ENCODE measurements at places on chromosomes 2 and 18.

DNA sequence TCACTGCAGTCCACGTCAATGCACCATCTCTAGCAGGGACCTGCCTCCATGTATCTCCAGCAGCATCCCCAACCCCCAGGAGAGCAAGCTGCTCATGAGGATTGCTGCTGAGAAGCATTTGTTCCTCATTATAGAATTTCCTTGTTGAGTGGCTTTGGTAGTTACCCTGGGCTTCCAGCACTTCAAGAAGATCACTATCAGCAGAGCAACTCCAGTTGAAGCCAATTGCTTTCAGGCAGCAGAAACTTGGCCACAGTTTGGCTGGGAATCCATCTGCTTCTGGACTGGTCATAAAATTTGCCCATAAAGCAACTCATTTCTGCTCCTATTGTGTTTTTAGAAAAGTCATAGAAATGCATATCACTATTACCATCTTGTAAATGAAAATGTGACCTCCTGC lies 17.4 kb downstream of the TRPM8 start:
- DNase-seq, result no peak

GRCh38 chr2:215971671-215972070 lies 41.7 kb downstream of the MREG start:
- no peak for DNase-seq

- DNase-seq, result peak; percentile 7
These were observed 30.9 kb upstream of the COL5A2 start for GRCh38 chr2:189210250-189211087.

DNA sequence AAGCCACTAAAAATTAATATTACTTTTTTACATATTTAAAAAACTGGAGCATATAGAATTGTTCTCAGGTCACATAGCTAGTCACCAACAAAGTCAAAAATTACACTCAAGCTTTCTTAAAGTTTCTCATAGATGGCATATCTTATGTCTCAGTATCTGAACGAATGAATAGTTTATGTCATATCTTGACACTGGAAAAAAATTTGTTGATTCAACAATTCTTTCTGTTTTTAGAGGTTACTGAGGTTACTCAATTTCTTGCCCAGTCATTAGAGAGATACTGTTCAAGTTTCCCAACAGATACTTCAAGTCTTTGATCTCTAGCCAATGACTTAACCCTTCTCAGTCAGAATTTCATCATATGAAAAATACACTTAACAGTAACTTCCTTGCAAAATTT lies 113.1 kb upstream of the XIRP2 start:
- no peak for DNase-seq

DNA sequence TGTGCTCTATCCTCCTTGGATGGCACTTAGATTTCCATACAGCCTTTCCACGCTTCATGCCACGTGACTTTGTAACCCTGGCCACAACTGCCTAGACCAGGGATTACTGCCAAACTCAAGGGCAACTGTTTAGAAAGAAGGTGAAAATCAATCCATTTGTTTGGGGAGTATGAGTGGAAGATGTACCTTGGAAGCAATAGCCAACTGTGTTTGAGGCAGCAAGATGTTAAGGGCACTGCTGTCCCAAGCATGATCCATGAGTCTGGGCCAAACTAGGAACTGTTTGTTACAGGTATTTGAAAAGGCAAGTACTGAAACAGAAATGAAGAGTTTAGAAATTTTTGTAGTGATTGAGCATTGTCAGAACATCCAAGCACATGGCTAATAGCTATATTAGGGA lies 138.9 kb downstream of the CDC42EP3 start:
- DNase-seq, result no peak

- peak; percentile 54 for DNase-seq
These were observed 16.3 kb downstream of the CABLES1 start for GRCh38 chr18:23151414-23152099.

- DNase-seq, result peak; percentile 72
These were observed 2.6 kb upstream of the PTPN2 start for GRCh38 chr18:12886498-12887126.

GRCh38 chr2:174610243-174610995 lies 12.8 kb upstream of the WIPF1 start:
- DNase-seq, result no peak

- no peak for DNase-seq
These were observed 235.8 kb downstream of the MREG start for GRCh38 chr2:215777465-215778044.

- DNase-seq, result no peak
These were observed 123.1 kb upstream of the CAB39 start for GRCh38 chr2:230589497-230590015.
